ENCODE measurements at places on chromosomes 7 and 10.

- DNase-seq: no peak
These were observed 641.9 kb upstream of the LRRTM3 start for GRCh38 chr10:66283874-66284464.

- DNase-seq: no peak
These were observed 189.9 kb upstream of the LYZL1 start for GRCh38 chr10:29099001-29099400.

DNA sequence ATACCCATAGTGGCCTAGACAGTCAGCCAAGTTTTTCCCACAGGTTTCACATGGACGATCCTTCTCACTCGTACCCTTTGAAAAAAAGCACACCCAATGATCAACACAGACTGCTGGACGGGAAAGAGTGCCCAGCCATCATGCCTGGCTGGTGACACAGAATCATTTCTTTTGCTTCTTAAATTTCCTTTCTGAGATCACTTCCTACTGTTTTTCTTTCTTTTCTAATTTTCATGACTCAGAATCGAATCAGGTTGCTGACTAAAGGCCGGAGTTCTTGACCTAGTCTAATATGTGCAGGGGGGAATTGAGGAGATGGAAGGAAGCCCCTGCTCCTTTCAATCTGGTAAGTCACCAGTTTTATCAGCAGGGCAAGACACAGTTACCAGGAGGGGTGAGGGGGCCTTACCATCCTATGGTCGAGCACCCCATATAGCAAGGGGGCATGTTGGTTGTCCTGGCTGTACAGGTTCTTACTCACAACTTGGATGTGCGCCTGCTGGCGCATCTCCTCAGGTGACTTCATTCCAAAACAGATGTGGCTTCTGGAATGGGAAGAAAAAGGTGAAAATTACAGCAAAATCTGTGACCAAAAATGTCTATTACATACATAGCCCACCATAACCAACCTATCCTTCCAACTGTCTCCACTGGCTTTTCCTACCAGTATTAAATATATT, 3.5 kb downstream of the POLR3A start:
- no peak for DNase-seq

DNA sequence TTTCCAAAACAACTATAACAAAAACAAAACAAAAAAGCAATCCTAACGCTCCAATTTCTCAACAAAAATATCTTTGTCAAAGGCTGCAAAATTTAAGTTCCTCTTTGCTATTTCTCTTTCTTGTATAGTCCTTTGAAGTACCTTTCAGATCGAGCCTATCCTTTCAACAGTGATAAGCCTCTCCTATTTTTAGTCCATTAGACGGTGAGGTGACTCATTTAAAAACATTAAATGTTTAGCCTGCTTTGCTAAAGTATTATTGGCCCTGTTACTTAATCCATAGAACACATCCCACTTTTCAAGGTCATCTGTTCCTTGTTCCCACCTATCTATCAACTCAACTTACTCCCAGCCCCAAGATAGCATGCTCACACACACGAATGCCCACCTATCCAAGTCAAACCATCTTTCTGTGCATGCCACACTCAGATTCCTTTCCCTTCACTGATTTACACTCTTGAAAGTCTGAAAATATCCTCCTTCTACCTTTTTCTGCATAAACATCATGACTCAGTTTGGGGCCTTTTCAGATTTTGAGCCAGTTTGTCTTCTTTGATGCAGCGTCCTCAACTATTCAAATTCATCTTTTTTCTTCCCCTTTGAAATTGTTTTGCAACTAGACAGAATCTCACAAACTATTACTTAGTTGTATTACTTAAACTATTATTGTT, 224.9 kb upstream of the TMEM229A start:
- no peak for DNase-seq

DNA sequence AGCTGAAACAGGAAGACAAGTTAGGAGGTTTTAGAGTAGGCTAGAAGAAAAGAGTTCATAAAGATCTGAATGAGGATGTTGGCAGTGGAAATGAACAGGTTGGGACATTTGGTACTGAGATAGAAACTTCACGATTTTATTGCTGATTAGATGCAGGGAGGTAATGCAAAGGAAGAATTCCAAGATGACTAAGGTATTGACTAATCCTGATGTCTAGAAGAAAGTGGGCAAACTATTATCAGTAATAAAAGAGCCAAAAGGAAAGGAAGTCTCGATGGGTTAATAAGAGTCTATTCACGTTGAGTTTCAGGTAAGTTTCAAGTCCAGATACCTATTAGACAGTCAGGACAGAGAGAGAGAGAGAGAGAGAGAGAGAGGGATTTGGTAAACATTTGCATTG, 631.3 kb upstream of the LRRTM3 start:
- DNase-seq: no peak

- no peak for DNase-seq
These were observed 15.2 kb downstream of the CHN2 start for GRCh38 chr7:29209745-29210144.
